Dermis lymphatic vessel endothelial cell (primary cell): ENCODE measurements at places on chromosomes 2 and 18. TPM values are rescaled to one million over a fixed set of nuclear protein-coding genes. Genes with fewer than 3 reads are reported as not detected.

Gene EVX2
- total RNA-seq: not detected in 2 replicates

Gene MC2R
- total RNA-seq: not detected in 2 replicates

Gene TMEM178A
- 0.11 TPM in 1 of 2 replicates, not detected in the other for total RNA-seq

Gene TUBA3E
- not detected in 2 replicates for total RNA-seq

Gene TNS1
- 33.3 and 41.8 TPM in 2 replicates for total RNA-seq

Gene CRYGC
- not detected in 2 replicates for total RNA-seq

Gene TSPYL6
- total RNA-seq: not detected in 2 replicates

Gene LBX2
- 0.09 and 0.11 TPM in 2 replicates for total RNA-seq

Gene CSRNP3
- 0.76 and 0.95 TPM in 2 replicates for total RNA-seq

Gene BOLL
- not detected in 2 replicates for total RNA-seq

Gene KATNAL2
- 0.86 and 1.1 TPM in 2 replicates for total RNA-seq

Gene NEU2
- total RNA-seq: not detected in 2 replicates

Gene EDAR
- not detected in 2 replicates for total RNA-seq

Gene IL37
- total RNA-seq: not detected in 2 replicates

Gene ATP9B
- 28.1 and 35.2 TPM in 2 replicates for total RNA-seq

Gene COL5A2
- 18.8 and 24.2 TPM in 2 replicates for total RNA-seq

Gene HOXD4
- total RNA-seq: 3.5 and 6.3 TPM in 2 replicates

Gene ONECUT2
- total RNA-seq: under 0.01 TPM in 1 of 2 replicates, not detected in the other

Gene MEIS1
- total RNA-seq: 3.5 and 5.8 TPM in 2 replicates

Gene ACADL
- not detected in 2 replicates for total RNA-seq

Gene SH3RF3
- total RNA-seq: 4.6 and 7.0 TPM in 2 replicates

Gene IL18R1
- under 0.01 and 0.43 TPM in 2 replicates for total RNA-seq

Gene ZBTB14
- 14.0 and 18.1 TPM in 2 replicates for total RNA-seq

Gene ANAPC1
- total RNA-seq: 43.7 and 66.6 TPM in 2 replicates
